ENCODE measurements at places on chromosomes 2 and 18.

DNA sequence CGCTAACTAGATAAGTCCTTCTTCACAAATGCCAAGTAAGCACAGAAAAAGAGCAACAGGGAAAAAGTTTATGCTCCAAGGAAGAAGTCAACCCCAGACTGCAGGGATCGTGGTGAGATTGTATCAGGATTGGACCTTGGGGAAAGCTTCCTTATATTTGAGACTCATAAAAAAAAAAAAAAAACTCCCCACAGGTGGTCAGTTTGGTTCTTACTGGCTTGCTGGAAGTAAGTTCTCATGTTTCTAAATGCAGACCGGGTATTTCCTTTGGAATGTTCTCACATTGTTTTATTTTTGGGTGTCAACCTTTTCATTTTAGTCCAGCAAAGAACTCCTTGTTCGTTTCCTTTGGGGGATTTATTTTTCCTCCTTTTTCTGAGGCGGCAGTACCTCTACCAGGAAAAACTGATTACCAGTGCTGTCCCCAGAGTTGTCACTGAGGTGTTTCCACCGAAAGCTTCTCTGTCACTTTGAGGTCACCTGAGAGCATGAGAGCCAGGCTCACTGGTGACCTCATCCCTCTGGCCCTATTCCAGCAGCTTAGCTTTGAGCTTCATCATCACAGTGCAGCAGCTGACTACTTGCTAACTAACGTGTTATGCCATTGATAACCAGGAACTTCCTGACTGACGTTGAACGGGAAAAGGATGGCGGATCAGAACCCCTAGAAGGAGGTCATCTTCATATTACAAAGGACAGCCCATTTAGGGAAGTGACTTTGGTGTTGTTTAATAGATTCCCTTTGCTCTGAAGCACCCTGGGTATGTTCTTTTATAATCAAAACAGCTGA, 16.8 kb upstream of the ATP8B1 start:
- DNase-seq = no peak

- no peak for DNase-seq
Observed at GRCh38 chr2:241837197-241837965, 21.3 kb downstream of the PDCD1 start.

GRCh38 chr2:75465317-75465984, 95.3 kb downstream of the EVA1A start:
- DNase-seq = no peak

GRCh38 chr2:101442042-101442666, 32.8 kb downstream of the RFX8 start:
- no peak for DNase-seq

GRCh38 chr2:84989422-84989821, 18.5 kb downstream of the KCMF1 start:
- no peak for DNase-seq
